ENCODE measurements at places on chromosomes 5 and 9.
A peak's percentile ranks its signal among the peaks of the same experiment; 100 is the strongest.

GRCh38 chr5:157342822-157343402 is 77.0 kb downstream of the CYFIP2 start:
- DNase-seq = peak; percentile 8

DNA sequence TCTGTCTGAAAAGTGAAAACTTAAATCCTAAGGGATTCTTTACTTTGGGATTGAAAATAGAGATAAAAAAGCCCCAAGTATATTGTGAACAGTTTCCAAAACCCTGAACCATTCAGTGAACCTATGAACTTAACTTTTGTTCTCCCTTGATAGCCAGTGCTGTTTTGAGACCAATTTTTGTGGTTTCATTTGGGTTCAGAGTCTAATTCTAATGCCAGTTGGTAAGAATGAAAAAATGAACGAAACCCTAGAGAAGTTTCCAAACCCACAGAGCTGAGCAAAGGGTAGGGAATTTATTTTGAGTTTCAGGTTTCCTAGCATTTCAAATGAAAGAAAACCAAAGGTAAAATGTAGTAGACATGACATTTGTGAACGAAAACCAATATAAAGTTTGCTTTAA is 1366.8 kb downstream of the EFNA5 start:
- DNase-seq = no peak

GRCh38 chr9:33024126-33024965 is 727 bp upstream of the DNAJA1 start:
- DNase-seq = peak; percentile 39

GRCh38 chr5:57828221-57828620 is 345.6 kb upstream of the ACTBL2 start:
- DNase-seq = no peak

DNA sequence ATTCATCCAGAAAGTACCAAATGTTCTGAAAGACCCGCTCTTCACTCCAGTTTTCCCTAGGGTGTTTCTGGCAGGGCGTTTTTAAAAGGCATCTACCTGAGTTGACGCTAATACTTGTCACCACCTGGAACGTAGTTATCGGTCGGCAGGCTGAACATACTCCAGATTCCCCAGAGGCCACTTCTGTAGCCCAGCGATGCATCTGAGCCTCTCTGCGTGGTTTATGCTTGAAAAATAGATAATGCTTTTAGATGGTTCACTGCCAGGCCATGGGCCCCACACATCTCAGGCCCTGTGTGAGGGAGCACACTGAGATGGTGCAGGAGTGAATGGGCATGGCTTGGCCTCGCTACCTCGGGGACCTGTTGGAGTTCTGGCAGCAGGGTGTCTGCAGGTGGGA is 33.0 kb upstream of the NCS1 start:
- no peak for DNase-seq

GRCh38 chr5:105392122-105392709 is 1829.6 kb upstream of the NUDT12 start:
- no peak for DNase-seq

DNA sequence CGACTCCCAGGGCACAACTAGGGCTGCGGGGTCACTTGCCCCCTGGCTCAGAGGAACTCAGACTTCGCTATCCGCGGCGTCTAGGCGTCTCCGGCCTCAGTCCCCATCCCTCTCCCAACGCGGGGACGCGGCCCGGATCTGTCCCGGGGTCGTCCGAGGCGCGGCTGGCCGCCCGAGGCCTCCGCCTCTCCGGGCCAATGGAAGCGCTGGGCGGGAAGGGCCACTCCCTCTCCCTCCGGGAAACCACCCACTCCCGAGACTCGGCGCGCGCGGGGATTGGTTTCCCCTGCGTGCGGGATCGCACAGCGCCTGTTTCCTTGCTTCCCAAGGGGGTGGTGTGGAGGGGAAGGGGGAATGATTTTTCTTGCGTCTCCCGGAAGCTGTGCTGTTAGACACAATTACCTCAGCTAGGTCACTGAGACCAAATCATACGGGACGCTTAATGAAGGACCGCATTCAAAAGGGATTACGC is 38.3 kb downstream of the NR2F1 start:
- no peak for DNase-seq

GRCh38 chr5:60856066-60856465 is 12.0 kb upstream of the ELOVL7 start:
- DNase-seq = no peak

- DNase-seq = no peak
Observed at GRCh38 chr5:176644878-176645670, 2.2 kb upstream of the TSPAN17 start.

GRCh38 chr5:90402521-90403255 is 6.9 kb downstream of the CETN3 start:
- DNase-seq = no peak

DNA sequence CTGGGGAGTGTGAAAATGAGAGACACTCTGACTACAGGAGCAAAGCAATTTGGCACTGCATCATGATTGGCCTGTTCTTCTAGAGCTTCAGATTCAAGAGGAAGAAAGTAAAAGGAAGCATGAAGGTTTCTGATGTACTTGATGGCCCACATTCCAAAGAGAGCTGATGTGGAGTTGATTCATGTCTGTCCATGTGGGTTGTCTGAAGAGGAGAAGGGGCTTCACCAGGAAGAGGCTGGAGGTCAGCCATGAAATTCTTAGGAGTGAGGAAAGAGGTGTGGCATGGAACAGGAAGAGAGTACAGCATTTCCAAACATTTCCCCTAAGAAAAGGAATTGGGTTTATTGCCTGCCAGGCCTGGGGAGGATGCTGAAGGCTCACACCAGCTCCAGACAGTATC is 70.7 kb downstream of the PTCD2 start:
- no peak for DNase-seq

DNA sequence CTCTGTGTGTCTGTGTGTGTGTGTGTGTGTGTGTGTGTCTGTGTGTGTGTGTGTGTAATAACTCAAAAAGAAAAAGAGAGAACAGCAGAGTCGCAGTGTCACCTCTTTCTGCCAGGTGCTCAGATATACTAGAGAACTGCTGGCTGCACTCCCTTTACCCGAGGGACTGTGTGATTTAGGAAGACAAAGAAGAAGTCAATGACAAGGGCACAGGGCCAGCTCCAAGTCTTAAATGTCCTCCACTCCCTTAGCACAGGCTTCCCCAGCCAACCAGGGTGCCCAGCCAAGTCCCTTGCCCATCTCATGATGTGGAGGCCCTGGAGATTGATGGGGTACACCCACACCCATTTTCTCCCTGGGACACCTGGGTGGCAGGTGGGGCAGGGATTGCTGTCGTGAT is 8.7 kb downstream of the CCNJL start:
- DNase-seq = no peak

DNA sequence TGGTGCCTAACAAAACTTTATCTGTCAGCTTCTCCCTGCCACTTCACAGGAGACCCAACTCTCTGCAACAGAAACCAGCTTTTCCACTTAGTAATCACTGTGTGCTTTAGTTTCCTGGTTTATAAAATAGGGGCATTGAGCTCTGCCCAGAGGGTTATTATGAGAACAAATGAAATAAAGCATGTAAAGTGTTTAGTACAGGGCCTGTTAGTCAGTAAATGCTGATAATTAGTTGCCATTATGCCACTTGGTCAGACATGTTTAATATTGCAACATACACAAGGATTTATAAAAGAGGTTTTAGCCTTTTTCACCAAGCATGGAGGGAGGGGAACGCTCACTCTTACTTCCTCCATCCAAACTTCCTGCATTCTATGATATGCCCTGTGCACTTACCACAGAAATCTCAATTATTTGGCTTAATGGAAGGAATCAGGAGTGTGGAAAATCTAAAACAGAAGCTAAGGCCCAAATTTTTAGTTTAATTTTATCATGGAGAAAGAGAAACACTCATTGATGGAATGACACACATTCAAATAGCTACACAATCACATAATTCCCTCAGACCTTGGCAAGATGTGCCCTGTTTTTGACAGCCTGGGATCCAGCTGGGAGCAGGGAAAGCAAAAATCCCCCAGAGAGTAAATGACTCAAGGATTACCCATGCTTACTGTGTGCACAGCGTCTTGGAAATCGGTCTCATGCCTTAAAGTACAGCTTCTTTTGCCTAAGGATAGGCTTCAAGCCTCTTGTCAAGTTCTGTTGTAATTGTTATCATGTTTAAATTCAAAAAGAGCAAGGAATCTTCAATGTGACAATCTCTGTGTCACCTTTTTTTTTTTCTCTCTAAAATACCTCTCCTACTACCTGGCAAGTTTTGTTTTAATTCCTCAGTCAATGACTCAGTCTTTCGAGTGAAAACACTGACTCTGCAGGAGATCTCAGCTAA is 34.0 kb downstream of the ZNF474 start:
- no peak for DNase-seq

GRCh38 chr9:129726322-129727160 is 26.3 kb downstream of the PTGES start:
- peak; percentile 38 for DNase-seq

- no peak for DNase-seq
Observed at GRCh38 chr5:158753354-158753753, 346.4 kb downstream of the EBF1 start.

DNA sequence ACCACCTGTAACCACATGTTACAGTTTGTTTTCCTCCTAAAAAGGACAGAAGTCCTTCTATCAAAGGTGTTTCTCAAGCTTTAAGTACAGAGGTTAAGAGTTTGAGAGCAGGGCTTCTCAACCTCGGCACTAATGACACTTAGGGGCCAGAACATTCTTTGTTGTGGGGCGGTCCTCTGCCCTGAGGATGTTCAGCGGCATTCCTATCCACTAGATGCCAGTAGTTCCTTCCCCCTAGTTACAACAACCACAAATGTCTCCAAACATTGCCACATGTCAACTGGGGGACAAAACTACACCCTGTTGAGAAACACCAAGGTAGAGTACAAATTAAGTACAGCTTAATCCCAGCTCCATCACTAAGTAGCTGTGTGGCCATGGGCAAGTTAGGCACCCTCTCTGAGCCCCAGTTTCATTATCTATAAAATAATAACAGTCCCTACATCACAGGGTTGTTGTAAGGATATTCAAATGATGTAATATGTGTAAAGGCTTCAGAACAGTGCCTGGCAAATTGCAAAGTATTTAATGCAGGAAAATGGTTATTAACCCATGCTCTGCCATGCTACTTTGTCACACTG is 44.6 kb downstream of the PIP5K1B start:
- no peak for DNase-seq

DNA sequence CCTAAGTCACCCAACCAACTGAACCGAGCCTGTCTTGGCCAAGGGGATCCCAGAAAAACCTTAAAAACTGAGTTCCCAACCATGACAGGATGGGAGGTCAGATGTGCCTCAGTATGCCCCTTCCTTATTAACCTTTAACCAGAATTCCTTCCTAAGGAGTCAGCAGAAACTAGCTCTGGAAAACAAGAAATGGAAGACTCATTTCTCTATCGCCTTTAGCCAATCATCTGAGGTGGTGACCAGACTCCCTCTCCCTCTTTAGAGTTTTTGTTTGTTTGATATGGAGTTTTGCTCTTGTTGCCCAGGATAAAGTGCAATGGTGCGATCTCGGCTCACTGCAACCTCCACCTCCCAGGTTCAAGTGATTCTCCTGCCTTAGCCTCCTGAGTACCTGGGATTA is 37.5 kb downstream of the SLC28A3 start:
- no peak for DNase-seq

- DNase-seq = no peak
Observed at GRCh38 chr5:158200619-158201018, 341.7 kb upstream of the CLINT1 start.

DNA sequence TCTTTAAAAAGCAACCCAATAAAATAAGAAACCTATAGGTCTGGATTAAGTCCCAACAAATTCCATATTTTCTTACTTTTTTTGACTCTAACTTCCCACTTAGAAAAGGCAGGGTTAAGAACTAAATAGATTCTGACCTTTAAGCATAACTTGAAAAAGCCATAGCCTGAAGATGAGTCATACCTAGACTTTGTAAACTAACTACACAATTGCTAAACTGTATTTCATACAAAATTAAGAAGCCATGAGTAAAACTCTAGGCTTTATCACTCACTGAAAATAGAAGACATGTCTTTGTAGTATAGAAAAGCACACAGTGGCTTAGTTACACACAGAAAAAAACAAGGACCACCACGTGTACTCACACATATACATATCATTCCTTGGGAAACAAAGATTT is 51.5 kb downstream of the MLLT3 start:
- no peak for DNase-seq

DNA sequence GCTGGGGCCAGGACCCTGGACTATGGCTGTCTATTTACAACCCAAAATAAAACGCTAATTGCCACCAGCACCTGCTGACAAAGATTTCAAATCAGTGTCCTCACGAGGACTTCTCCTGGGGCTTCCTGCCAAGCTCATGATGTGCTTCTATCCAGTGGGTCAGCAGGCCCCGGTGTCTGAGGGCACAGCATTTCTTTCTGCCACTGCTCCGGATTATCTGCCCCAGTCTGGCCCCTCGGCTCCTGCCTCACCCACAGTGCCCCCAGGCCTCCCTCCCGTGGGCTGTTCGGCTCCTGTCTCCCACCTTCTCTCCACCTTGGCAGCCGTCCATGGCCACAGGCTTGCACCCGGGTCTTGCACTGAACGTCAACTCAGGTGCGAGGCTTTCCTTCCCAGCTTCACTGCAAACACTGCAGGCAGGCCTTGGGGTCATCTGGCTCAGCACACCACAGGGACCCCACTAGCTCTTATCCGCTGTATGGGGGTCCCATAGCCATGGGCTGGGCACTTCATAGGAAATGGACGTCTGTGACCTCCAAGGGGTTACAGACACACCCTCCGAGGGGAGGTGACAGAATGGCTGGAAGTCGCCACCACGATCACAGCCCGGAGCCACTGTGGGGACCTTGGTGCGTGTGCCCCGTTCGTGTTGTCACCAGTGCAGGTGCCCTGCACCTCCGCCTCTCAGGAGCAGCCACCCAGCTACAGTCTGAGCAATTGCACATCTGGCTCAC is 43.8 kb upstream of the FCN1 start:
- no peak for DNase-seq

GRCh38 chr5:61132559-61132958 is 29.7 kb downstream of the SMIM15 start:
- DNase-seq = no peak

- no peak for DNase-seq
Observed at GRCh38 chr9:88749420-88749819, 214.4 kb downstream of the NXNL2 start.

- no peak for DNase-seq
Observed at GRCh38 chr9:8384091-8384490, 584.5 kb upstream of the DMAC1 start.

- no peak for DNase-seq
Observed at GRCh38 chr5:165410476-165410875, 1905.1 kb downstream of the MAT2B start.

- no peak for DNase-seq
Observed at GRCh38 chr5:60540856-60541805, 158.8 kb downstream of the DEPDC1B start.

DNA sequence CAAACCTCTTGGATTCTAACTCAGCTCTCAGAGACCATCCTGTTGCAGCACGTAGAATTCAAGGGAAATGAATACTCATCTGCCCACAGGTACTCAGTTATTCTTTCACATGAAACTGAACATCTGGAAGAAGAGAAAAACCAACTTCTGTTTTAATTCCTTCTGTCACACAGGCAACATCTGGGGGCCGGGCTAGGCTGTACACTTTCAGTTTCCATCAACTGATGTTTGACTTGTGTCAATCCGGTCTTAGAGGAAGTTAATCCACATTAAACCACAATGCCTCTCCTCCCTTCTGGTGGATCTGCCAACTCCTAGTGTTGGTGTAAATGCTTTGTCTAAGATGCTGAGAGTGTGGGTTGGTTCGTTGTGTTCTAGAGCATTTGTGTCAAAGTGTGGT is 17.6 kb downstream of the DMRT3 start:
- no peak for DNase-seq

Data from HL-60 (cell line).